ENCODE measurements at places on chromosomes 7 and 10.

DNA sequence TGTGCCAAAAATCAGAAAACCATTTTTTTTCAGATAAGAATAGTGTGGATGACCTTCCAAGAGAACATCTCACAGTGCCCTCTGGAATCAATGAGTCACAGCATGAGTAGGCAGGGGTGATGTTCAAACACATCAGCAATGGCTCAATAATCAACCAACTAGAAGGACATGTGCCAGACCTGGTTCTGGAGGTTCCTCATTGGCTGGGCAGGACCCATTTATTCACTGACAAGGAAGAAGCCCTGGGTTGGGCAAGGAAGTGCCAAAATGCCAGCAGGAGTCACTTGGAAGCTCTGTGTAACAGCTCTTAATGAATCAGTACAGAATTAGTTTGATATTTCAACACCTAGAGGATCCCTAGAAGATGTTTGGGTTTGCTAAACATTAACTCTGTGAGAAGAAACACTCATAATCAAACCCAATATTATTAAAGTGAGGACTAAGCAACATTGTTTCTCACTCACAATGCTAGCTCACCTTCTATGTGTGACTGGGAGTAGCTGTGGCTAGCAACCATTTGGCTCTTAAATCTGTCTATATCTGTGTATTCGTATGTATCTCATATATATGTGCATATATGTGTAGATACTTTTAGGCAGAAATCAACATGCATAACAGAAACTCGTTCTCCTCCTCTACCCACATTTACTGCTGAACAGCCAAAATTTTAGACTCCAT is 72.3 kb upstream of the APBB1IP start:
- no peak for DNase-seq

DNA sequence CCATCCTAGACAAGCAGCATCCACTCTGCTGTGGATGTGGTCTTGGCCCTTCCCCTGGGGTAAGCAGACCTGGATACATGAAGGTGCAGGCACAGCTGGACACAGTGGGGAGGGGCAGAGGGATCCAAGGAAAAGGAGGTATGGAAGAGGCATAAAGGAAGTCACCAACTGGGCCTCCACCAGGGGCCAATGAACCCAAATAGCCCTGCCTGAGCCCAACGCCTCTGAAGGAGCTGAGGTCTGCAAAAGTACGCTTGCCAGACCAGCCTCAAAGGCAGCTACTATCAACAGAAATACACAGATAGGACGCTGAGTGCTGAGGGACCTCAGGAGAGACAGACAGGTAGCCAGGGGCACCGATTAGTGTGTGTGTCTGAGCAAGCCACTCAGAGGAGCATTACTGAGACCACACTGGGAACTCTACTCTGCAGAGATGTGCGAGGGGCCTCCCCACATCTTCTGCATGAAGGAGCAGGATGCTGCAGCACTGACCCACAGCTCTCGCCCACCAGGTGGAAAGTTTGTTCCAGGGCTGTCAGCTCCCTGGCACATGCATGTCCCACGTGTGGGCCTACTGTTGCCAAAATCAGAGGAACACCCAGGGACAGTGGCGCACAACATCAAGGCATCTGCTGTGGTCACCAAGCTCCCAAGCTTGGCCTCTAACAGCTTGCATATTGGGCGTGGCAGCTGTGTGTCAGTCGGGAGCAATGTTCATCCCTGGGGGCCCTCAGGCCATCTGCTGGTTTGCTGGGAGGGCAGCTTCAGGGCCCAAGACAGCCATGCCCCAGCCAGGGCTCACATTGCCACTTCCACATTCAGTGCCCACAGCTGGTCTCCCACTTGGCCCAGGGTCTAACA is 40.0 kb downstream of the MKI67 start:
- DNase-seq = no peak

DNA sequence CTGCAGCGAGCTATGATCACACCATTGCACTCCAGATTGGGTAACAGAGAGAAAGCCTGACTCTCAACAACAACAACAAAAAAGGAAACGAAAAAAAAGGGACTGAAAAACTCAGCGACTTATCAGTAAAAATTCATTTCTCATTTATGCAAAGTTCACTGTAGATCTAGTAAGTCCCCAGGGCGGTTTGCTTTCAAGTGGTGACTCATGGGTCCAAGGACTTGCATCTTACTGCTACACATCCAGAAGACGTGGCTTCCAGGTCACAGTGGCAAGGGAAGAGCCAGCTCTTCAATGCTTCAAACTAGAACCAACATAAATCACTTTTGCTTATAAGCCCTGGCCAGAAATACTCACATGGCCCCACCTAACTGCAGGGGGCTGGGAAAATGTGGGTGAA is 178.3 kb upstream of the AUTS2 start:
- DNase-seq = no peak

- DNase-seq = no peak
These were observed 26.4 kb downstream of the KIAA1549 start for GRCh38 chr7:138954545-138955475.

GRCh38 chr7:113677811-113678210 is 241.0 kb downstream of the PPP1R3A start:
- DNase-seq = no peak

DNA sequence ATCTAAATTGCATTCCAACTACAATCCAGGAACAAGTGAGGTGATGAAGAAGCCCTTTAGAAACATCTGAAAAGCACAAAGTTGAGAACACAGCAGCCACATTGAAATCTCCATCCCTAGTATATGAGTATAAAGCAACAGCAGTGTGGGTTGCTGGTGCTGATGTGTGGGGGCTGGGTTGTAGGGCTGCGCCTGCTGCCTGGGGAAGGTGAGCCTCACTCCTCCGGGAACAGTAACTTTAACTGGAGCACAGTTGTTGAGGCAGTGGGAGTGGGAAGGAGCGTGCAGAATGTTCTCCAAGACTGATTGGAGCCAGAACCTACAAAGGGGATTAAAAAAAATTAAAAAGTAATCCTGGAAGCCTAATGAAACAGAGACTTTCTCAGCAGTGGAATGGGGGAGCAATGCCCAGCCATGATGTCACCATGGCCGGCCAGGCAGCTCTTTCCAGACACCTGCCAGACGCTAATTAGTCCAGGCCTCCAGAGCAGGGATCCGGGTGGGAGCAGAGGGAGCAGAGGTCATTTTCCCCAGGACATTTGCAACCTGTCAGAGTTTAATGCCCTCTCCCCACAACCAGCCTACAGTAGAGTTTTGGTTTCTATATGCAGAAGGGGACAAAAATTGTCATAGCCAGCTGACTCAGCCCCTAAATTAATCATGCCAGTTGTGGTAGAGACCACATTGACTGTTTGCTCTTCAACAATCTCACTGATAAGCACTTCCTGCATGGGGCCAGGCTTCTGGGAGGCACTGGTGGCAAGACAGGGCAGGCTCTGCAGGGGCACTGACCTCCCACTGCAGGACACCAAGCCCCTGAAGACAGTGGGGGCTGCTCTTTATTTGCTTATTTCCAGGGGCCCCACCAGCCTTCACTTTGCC is 133.0 kb upstream of the ZNF32 start:
- DNase-seq = no peak

Measured in memory B cell (primary cell).